Endothelial cell (in vitro differentiated cells): ENCODE measurements at places on chromosomes 6 and 20.
A peak's percentile ranks its signal among the peaks of the same experiment; 100 is the strongest.

GRCh38 chr6:67666177-67666964, 968.7 kb upstream of the ADGRB3 start:
- H3K4me1 ChIP-seq: no peaks in the 10 kb centered on the region
- no peaks in the 10 kb centered on the region for H3K36me3 ChIP-seq
- no peak overlapping the region for H3K4me3 ChIP-seq
- no peaks in the 10 kb centered on the region for H3K27me3 ChIP-seq
- no peak for DNase-seq

DNA sequence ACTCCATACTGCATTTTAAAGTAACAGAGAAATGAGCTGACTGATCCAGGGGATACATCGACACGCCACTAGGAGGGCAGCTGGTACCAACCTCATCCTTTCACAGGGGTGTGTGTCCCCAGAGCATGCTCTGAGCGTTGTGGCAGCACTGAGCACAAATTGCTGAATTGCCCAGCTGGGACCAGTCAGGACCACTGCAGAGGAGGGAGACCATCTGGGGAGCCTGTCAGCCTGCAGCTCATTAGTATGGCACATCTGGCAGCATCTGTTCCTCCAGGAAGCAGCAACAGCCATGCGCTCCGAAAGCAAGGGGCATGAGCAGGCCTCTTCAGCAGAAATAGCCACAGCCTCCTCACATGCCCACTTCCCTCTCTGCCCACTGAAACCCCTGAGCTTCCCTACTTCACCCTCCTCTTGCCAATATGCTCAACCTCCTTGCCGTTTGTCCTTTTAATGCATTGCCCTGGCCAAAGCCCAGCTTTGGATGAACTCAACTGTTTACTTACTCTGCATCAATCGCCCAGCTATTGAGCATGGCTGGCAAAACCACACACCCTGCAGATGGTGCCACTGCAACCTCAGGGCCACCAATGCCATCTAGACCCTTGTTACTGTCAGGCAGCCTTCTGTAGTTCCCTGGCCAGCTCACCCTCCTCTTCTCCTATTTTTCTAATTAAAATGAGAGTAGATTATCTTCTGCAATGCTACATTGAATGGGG, 77.6 kb upstream of the NEDD9 start:
- H3K36me3 ChIP-seq: no peaks in the 10 kb centered on the region
- H3K27me3 ChIP-seq: peaks cover 6% of the 10 kb centered on the region
- H3K4me3 ChIP-seq: no peak overlapping the region

DNA sequence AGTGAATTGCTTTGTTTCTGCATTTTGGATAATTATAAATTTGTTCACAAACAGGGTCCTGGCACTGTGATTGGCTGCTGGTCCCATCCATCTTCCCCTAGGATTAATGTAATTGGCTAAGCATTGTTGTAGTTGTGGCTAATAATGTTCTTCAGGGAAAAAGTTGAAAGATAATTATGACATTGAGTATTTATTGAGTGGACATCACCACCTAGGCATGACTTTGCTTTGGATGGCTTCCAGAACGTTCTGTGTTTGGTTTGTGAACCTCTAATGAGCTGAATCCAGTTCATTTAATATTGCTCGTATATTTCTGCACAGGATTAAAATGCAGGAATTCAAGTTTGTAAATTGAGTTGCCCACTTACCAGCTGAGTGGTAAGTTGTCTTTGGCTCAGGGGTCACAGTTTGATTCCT, 55.1 kb downstream of the ARID1B start:
- no peak overlapping the region for H3K4me3 ChIP-seq
- H3K4me1 ChIP-seq: peaks cover 4% of the 10 kb centered on the region
- no peaks in the 10 kb centered on the region for H3K27me3 ChIP-seq
- no peak overlapping the region for H3K27ac ChIP-seq

DNA sequence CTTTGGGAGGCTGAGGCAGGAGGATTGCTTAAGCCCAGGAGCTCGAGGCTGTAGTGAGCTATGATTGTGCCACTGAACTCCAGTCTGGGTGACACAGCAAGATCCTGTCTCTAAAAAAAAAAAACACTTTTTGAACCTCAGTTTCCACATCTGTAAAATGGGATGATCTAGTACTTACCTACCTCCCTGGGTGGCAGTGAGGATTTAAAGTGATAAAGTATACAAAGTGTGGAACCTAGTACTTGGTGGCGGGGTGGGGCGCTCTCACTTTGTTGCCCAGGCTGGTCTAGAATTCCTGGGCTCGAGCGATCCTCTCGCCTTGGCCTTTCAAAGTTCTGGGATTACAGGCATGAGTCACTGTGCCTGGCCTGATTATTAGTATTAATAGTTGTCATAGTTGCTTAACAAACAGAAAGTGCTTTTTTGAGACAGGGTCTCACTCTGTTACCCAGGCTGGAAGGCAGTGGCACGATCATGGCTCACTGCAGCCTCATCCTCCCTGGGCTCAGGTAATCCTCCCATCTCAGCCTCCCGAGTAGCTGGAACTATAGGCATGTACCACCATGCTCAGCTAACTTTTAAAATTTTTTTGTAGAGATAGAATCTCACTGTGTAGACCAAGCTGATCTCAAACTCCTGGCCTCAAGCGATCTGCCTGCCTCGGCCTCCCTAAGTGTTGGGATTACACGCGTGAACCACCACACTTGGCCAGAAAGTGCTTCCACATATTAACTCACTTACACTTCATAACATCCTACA, 7.0 kb upstream of the PLTP start:
- H3K4me3 ChIP-seq: no peak overlapping the region
- DNase-seq: no peak
- H3K4me1 ChIP-seq: peaks cover 27% of the 10 kb centered on the region
- no peaks in the 10 kb centered on the region for H3K36me3 ChIP-seq

GRCh38 chr20:46590443-46590842, 40.0 kb upstream of the OCSTAMP start:
- H3K27me3 ChIP-seq: peaks cover 1% of the 10 kb centered on the region
- no peak overlapping the region for H3K27ac ChIP-seq
- DNase-seq: no peak
- no peaks in the 10 kb centered on the region for H3K4me1 ChIP-seq

DNA sequence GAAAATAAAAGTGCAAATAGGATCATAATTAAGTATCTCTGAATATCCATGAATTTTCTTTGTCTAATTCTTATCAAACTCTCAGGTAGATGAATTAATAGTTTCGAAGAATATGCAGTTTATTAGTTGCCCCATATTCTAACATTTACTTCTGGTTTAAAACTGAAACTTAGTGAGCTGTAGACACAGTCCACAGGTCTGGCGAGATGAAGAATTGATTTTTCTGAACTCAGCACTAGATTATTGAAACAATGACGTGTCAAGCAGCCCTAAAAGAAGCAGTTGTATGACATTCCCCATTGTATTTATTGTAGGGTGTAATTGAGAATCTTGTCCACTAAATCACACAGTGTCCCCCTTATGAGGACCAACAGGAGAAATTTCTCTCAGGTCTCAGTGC, 407.1 kb downstream of the GRIK2 start:
- H3K27me3 ChIP-seq: no peaks in the 10 kb centered on the region
- H3K4me3 ChIP-seq: no peak overlapping the region
- no peak overlapping the region for H3K27ac ChIP-seq
- DNase-seq: no peak
- peaks cover under 1% of the 10 kb centered on the region for H3K4me1 ChIP-seq
- no peaks in the 10 kb centered on the region for H3K36me3 ChIP-seq

DNA sequence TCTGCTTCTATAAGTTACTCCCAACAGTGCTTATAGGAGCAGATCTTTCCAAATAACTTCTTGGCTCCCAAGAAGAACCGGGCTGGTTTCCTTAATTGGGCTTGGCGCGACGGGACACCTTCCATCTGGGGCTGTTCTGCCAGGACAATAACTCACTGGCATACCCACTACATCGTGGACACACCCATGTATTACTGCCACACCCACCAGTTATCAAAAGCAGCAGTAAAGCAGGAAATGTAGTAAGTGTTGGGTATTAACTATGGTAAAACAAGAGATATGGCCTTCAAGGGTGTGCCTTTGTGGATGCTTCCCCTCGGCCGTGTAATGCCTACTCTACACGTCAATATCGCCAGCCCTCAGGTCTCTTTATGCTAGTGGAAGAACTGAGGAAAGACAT, 24.7 kb downstream of the CNKSR3 start:
- DNase-seq: no peak
- H3K27ac ChIP-seq: no peak overlapping the region
- H3K27me3 ChIP-seq: peaks cover 9% of the 10 kb centered on the region
- H3K4me1 ChIP-seq: peaks cover 37% of the 10 kb centered on the region
- H3K36me3 ChIP-seq: no peaks in the 10 kb centered on the region
- H3K4me3 ChIP-seq: no peak overlapping the region

DNA sequence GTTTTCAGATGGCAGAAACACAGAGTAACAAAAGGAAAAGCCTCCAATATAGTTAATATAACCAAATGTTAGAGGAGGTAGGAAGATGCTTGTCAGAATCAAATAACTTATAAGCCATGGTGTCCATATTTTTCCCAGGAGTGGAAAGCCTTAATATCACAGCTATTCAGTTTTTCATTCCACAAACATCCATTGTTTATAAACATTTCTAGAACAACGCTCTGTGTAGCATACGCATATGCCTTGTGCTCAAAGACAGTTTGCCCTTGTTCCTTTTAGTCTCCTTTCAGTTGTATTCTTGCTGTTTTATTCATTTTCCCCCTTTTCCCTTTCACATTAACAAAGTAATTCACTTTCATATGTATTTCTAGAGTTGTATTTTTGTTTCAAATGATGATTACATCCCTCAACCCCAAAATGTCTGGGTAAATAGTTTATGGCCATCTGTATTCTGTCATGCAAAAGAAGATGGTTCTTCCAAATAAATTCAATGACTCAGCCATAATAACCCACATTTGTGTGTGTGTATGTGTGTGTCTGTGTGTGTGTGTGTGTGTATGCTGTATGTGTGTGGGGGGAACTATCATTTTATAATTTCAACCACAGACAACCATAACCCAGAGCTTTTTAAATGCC, 455.7 kb upstream of the SOX4 start:
- no peaks in the 10 kb centered on the region for H3K36me3 ChIP-seq
- H3K27me3 ChIP-seq: no peaks in the 10 kb centered on the region
- no peak overlapping the region for H3K27ac ChIP-seq
- H3K4me1 ChIP-seq: peaks cover 6% of the 10 kb centered on the region
- DNase-seq: no peak
- no peak overlapping the region for H3K4me3 ChIP-seq

- peak; percentile 18 for DNase-seq
- H3K4me1 ChIP-seq: peaks cover 16% of the 10 kb centered on the region
- H3K36me3 ChIP-seq: no peaks in the 10 kb centered on the region
- peaks cover 14% of the 10 kb centered on the region for H3K27me3 ChIP-seq
- peak overlapping the region; percentile 86 for H3K4me3 ChIP-seq
These were observed 30.8 kb downstream of the SF3B5 start for GRCh38 chr6:144064402-144065212.

- no peak for DNase-seq
- H3K36me3 ChIP-seq: no peaks in the 10 kb centered on the region
- no peaks in the 10 kb centered on the region for H3K27me3 ChIP-seq
- H3K27ac ChIP-seq: no peak overlapping the region
- no peak overlapping the region for H3K4me3 ChIP-seq
These were observed 130.9 kb downstream of the RFPL4B start for GRCh38 chr6:112478036-112478435.

DNA sequence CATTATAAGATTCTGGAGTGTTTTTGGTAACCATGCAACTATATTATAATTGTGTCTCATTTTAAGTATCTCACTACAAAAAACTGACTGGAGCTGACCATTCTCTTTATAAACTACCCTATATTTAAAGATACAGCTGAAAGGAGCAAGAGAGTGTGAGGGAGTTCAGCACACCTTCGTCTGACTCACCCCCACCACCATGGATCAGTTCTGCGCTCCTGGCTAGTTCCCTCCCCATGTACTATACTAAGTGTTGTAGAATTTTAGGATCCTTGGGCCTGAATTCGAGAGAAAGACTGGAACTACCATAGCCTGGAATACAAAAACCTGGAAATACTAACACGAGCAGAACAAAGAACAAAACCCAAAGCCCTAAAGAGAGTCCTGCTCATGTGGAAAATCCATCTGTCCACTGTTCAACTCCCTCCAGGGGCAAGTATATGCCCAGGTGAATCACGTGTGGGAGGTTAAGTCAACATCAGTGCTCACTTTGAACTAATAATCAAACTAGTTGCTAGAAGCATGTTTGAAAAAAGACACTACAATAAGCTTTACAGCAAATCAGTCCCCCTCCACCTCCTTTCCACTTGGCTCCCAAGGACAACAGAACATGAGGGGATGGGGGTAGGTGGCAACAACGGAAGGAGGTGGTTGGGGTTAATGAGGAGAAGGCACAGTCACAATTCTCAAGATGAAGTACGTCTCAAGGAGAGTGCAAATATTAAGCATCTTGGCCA, 46.8 kb downstream of the ELOVL5 start:
- peak overlapping the region; percentile 99 for H3K27ac ChIP-seq
- peaks cover 8% of the 10 kb centered on the region for H3K27me3 ChIP-seq
- no peak for DNase-seq
- peak overlapping the region; percentile 34 for H3K4me3 ChIP-seq
- peaks cover 66% of the 10 kb centered on the region for H3K4me1 ChIP-seq

GRCh38 chr6:76771059-76771634, 692.1 kb downstream of the HTR1B start:
- H3K4me3 ChIP-seq: no peak overlapping the region
- H3K27ac ChIP-seq: no peak overlapping the region
- no peak for DNase-seq
- H3K4me1 ChIP-seq: peaks cover 7% of the 10 kb centered on the region

GRCh38 chr6:7214468-7214867, 98.5 kb downstream of the SSR1 start:
- H3K4me1 ChIP-seq: peaks cover 36% of the 10 kb centered on the region
- H3K27ac ChIP-seq: no peak overlapping the region
- peaks cover 8% of the 10 kb centered on the region for H3K27me3 ChIP-seq

DNA sequence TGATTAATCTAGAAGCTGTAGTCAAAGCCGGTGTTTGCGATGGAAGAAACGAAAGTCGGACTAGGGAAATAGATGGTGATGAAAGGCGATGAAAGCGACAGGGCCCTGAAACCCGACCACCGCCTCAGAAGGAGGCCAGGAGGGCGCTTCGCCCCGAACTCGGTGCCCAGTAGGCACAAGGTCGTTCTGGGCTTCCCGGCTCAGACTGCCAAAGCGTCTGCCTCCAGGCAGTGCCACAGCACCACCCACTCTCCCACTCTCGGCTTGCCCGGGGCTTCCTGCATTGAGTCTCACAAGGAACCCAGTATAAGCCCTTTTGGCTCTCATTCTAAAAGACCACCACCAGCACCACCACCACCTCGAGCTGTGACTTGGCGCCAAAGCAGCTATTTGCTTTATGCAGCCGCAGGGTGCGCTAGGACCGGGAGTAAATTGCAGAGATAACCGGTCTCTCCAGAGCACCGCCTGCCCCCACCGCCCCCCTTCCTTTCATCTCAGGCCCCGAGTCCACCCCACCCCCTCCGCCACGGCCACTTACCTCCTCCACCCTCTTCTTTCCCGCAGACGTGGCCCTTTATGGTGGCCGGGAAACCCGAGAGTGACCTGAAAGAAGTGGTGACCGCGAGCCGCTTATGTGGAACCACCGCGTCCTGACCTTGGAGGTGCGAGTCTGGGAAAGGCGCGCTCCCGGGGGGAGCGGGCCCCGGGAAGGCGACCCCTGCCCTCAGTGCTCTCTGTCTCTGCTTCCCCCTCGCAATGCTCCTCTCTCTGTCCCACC, 2.4 kb downstream of the TCF21 start:
- H3K4me3 ChIP-seq: peak overlapping the region; percentile 74
- H3K27ac ChIP-seq: no peak overlapping the region
- H3K36me3 ChIP-seq: no peaks in the 10 kb centered on the region
- peak; percentile 21 for DNase-seq

GRCh38 chr6:15818491-15818890, 155.7 kb upstream of the DTNBP1 start:
- DNase-seq: no peak
- H3K4me1 ChIP-seq: peaks cover 4% of the 10 kb centered on the region
- H3K36me3 ChIP-seq: no peaks in the 10 kb centered on the region
- H3K27me3 ChIP-seq: peaks cover 5% of the 10 kb centered on the region
- no peak overlapping the region for H3K4me3 ChIP-seq

GRCh38 chr6:134967711-134968110, 17.8 kb upstream of the ALDH8A1 start:
- H3K4me1 ChIP-seq: peaks cover 2% of the 10 kb centered on the region
- no peaks in the 10 kb centered on the region for H3K36me3 ChIP-seq
- no peak overlapping the region for H3K4me3 ChIP-seq
- no peak for DNase-seq
